Left renal cortex interstitium (tissue), 4 donors: ENCODE measurements at places on chromosomes 1 and 21. TPM values are rescaled to one million over a fixed set of nuclear protein-coding genes. Genes with fewer than 3 reads are reported as not detected.

Gene S100A8
- 15.1 TPM for polyA plus RNA-seq

- DNase-seq, result no peak
Observed at GRCh38 chr21:30990514-30991262, 47.6 kb downstream of the KRTAP19-8 start.

DNA sequence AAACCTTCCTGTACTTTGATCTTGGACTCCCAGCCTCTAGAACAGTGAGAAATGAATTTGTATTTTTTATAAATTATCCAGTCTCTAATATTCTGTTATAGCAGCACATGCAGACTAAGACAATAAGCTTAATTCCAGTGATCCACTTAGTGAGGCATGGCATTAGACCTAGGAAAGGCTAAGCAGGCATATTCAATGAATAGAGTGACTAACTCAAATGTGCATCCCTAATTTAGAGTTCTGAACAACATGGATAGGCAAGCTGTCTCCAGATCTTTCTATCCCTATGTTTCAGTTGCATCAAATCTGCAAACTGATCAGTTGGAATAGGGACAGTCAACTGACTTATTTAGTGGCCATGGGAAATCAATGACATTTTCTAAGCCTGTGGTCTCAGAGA is 4.3 kb upstream of the ERICH3 start:
- no peak for DNase-seq

DNA sequence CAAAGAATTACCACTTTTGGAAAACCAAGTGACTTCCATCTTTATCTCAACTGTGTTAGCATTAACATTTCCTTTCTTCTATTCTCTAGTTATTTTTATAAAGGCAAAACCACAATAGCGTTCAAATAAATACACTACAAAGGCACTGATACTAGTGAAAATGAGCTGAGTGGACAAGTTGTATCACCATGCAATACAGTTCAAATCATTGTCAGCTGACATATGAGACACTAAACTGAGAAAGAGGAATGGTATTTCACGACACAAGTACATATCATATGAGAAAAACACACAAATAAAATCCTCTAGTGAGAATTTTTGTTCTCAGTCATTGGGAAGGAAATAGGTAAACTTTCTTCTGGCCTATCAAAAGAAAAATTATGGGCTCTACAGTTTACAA is 26.2 kb downstream of the ENAH start:
- DNase-seq, result no peak
